ENCODE measurements at places on chromosomes 16 and 17.

DNA sequence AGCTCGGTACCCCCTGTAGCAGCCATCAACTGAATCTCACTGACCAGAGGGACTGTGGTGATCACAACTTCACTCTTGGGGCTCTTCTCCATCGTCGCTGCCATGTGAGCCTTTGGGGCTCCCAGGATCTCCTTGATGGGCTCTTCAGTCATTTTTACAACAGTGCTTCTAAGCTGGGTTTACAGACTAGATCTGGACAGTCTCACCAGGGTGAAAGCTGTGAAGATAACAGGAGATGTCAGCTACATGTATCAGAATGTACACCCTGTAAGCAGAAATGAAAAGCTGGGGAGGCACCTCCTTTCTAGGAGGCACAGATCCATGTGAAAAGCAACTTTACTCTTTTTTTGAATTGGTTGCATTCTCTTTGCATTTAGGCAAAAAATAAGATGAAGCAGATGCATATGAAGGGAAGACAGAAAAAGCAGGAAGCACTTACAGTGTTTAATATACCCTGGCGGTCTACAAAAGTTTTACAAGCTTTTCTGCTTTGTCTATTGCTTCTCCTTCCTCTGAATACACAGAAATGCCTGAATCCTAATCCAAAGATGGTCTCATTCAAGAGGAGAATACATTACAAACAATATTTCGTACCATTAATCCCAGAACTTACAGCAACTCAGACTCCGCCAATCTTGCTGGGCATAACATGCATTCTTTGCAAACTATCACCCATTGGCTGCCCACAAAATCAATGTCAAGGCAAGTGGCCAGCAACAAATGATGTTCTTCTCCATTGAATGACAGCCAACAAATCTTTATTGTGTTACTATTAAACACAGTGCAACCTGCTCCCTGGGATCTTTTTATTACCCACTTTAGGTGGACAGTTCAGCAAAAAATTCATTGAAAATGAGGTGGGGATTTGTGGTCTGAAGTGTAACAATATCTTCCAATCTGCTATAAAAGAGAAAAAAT lies 1.5 kb downstream of the TMEM100 start:
- no peak for DNase-seq

- no peak for DNase-seq
Measured at GRCh38 chr17:35795007-35795870, at the start of gene MMP28. Gene MMP28 (minus strand): TSS chr17:35795641. CDS start chr17:35795377, 264 bp downstream.

GRCh38 chr16:81808933-81809480 lies 29.9 kb downstream of the PLCG2 start:
- DNase-seq, result no peak

DNA sequence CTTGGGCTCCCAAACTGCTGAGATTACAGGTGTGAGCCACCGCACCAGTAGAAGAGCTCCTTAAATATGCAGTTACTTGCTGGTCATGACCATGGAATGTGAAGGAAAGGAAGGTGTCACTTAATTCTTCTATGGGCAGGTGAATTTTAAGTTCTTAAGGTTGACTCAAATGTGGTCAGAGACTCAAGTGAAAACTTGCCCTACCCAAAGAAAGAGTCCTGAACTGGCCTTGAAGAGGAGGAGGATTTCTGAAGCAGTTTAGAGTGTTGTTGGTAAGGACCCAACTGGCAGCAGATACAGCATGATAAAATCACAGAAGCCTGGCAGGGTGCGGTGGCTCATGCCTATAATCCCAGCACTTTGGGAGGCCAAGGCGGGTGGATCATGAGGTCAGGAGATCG lies 29.4 kb downstream of the CHD9 start:
- DNase-seq, result no peak

DNA sequence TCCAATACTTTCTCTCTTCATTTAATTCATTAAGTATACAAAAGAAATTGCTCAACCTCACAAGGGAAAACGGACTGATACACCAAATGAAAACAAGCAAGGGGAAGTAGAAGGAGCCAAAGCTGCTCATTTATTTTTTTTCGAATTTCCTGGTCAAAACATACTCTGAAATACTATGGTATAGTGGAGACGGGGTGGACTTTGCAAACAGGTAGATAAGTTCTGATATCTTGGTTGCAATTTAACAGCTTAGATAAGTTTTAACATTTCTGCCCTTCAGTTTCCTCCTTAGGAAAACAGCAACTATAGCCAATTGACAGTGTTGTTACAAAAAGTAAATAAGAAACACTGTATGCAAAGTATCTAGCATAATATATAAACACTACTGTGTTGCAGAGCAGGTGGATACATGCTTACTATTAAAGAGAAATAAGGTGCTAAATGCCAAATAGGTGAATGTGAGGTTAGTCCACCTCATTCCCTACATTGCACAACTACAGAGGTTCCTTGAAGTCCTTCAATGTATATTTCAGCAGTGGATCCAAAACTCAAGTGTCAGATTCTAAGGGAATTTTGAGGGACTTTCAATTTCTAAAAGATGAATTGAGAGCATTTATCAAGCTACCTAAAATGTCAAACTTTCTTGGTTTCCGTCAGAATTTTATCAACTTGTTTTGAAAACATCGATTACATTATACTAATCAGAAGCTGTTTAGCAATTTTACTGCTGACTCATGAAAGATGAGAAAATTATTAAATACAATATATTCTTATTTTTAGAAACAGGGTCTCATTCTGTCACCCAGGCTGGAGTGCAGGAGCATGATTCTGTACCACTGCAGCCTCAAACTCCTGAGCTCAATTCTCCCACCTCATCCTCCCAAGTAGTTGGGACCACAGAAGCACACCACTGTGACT lies 11.0 kb downstream of the CCDC47 start:
- no peak for DNase-seq

DNA sequence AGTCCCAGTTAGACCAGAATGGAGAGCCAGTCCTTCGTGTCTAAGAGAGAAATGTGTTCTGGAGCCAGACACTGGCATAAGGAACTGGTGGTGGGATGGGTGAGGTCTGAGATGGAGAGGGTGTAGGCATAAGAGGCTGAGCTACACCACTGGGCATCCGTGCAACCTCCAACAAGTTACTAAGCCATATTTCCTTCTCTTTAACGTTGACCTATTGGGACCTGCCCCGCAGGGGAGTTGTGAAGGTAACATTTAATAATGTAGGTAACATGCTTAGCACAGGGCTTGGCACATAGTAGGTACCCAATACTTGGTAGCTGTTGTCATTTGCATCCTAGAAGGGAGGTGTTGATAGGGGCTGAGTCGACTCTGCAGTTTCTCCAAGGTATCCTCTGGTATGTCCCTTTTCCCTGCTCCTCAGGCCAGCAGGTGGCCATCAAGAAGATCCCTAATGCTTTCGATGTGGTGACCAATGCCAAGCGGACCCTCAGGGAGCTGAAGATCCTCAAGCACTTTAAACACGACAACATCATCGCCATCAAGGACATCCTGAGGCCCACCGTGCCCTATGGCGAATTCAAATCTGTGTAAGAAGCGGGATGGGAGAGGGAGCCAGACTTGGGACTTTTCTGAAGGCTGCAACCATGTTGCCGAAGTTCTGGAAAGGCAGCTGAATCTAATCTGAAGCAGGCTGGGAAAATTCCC lies 1.2 kb downstream of the MAPK7 start:
- DNase-seq, result no peak

DNA sequence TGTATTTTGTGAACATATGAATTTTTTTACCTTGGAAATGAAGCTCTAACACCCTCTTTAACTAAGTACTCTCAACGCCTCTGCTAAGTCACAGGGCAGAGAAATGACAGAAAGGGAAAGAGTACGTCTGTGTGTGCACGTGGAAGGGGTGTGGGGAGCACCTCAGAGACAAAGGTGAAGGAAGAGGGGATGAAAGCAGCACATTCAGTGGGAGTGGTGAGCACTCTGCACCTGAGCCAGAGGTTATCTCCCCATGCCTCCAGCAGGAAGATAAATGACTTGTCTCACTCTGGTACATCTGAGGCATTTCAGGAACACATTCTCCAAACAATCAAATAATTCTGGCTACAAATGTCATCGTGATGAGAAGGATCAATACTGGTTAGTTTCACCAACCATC lies 15.0 kb downstream of the GNA13 start:
- DNase-seq, result no peak

Data from Daoy (cell line).